Activated naive CD4-positive, alpha-beta T cell (primary cell): ENCODE measurements at places on chromosomes 11 and 22.
A peak's percentile ranks its signal among the peaks of the same experiment; 100 is the strongest.

DNA sequence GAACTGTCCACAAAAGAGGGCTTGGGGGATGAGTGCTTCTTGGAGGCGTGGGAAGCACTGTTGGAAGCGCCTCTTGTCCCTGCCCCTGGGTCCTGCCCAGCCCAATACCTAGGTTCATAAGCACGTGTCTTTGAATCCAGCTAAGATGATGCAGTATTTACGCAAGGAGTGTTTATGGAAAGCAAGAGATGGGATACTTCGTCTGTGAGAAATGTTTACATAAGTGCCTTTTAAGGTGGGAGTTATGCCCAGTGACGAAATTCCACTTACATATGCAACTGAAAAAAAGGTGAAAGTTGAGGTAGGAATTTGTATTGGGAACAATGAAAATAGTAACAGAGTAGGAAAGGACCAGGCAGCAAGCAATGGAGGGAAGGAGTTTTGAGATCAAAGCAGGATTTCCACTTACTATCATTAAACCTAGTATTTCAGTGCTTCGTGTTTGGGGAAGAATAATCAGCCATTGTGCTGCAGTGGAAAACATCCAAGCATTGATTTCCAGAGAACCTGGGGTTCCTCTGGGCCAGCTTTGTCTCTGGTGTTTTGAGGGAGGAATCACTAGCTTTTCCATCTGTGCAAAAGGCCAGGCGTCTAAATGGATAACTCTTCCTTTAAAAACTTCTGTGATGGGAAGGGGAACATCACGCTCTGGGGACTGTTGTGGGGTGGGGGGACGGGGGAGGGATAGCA lies 115.3 kb upstream of the TTC12 start:
- no peak for DNase-seq

GRCh38 chr11:10627291-10627690 lies 58.8 kb upstream of the LYVE1 start:
- DNase-seq = no peak

DNA sequence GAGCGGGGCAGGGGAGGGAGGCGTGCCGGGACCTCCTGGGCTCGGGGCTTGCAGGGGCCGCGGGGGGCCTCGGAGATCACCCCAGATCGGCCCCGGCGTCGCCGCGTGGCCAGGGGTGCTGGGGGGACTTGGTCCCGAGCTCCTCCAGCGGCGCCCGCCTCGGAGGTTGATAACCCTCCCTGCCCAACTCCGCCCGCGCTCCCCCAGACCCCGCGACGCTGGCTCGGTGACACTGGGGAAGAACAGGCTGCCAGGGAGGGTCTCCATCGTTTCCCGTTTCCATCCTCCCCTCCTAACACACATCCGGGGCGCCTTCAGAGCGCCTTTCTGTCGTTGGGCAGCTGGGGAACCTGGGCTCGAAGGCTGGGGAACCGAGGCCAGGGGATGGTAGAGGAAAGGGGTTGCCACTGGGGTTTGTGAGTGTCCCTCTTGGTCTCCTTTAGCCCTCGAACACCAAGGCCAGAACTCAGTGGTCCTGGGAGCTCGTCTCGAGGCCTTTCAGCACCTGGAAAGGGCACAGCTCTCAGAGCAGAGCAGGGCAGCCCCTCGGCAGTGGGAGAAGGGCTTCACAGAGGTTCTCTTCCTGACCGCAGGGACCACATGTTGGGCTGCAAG lies 431 bp downstream of the SLC37A2 start:
- no peak for DNase-seq

DNA sequence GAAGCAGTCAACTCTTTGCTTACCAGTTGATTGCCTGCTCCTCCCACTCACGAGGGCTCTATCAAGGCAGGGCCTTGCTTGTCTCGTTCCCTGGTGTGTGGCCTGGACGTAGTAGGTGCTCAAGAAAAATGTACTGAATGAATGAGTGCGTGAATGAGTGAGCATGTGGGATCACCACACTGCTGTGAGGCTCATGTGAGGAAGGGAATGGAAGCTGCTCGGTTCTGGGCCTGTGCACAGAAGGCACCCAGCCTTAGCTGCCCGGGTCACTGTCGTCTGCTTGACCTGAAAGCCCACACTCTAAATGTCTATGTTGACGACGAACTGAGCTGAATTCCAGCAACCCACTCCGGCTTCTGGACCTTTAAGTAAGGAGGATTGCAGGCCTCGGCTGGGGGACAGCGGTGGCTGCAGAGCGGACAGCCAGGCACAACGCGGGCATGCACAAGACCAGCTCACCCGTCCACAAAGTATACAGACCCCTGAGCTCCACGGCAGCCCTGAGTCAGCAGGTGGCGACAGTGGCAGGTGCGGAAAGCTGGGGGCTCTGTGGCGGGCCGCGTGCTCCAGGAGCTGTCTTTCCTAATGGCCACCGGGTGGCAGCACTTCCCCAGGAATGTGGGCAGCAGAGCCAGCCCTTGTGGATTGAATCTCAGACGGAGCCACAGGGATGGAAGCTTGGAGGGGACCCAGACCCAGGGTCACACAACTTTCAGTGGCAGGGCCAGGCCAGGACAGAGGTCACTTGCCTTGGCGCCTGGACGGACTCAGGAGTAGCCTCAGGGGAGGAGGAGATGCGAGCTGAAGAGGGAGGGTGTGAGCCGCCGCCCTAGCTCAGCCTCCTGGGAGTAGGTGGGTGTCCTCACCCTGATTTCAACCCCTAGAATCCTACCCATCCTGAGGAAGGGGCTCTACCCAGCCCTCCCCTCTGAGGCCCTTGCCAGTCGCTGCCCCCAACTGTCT lies 5.0 kb upstream of the PICK1 start:
- DNase-seq = peak; percentile 56

DNA sequence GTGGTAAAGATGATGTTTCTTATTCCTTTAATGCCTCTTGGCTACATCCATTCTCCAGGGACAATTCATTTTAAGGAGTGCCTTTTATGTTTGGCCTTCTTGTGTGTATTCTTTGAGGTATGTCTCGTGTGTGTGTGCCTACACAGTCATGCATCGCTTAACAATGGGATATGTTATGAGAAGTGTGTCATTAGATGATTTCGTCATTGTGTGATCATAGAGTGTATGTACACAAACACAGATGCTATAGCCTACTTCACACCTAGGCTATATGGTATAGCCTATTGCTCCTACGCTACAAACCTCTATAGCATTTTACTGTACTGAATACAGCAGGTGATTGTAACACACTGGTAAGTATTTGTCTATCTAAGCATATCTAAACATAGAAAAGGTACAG lies 23.0 kb downstream of the ZNF202 start:
- no peak for DNase-seq

DNA sequence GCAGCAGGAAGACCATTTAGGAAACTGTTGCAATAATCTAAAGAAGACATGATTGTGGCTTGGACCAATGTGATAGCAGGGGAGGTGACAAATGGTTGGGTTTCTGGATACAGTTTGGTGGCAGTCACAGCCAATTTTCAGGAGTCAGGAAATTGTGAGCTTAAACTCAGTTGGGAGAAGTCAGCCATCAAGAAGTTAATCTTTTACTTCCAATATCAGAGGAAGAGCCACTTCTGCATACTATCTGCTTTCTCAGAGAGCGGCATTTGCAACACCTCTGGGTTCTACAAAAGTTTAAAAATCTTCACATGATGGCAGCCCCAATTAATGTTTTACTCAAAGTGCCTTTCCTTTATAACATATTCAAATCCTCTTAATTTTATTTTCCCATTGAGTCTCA lies 33.7 kb upstream of the PDE3B start:
- DNase-seq = no peak
